ENCODE measurements at places on chromosomes 1 and 21.

- no peak for DNase-seq
Measured at GRCh38 chr1:11054666-11055065, 5.2 kb downstream of the SRM start.

DNA sequence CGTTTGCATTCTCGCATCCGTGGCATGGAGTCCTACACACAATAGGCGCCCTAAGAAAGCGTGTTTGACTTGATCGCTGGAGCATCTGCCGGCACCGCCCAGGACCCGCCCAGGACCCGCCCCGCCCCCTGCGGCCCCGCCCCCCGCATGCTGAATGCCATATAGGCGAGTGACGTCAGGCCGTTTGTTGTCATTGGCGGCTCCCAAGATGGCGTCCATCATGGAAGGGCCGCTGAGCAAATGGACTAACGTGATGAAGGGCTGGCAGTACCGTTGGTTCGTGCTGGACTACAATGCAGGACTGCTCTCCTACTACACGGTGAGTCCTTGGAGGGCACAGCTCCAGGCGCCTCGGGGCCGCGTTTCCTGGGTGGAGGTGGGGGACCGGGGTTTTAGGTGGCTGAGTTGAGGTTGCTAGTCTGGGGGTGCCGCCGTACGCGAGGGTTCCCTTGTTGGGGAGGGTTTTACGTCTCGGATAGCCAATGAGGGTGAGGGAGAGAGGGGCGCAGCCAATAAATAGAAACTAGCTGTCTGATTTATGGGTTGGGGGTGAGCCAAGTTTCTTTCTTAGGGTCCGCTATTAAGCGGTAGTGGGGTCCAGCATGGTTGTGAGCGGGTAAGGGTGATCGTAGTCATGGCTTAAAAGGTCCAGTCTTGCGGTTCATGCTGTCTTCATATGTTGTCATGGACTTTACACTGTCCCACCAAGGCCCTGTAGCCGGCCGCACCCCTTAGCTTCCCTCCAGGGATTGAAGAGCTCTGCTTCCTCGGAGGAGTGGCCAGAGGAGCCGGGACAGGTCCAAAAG, at the start of gene OSBPL9:
OSBPL9 (plus strand) TSS at position 190 of the 806 bp plus-strand sequence; CDS start at position 209, 19 bp downstream.
- DNase-seq = peak; percentile 84

DNA sequence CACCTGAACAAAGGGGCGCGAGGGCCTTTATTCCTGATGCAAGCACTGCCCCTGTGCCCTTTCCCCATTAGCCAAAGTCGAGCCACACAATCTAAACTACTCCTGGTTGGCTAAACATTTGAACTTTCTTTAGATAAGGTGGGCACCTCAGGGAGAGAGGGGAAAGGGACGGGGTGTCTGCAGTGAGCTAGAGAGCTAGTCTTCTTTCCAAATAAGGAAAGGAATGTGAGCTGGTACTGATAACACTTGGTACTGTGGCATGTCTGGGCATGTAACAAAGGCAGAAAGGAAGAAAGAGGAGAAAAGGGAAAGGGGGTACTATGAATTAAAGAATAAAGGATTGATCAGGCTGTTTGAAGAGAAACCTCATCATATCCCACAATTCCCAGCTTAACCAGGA, 62.8 kb downstream of the OVGP1 start:
- no peak for DNase-seq

- no peak for DNase-seq
Measured at GRCh38 chr1:153587314-153587713, 21.7 kb upstream of the S100A2 start.

- no peak for DNase-seq
Measured at GRCh38 chr1:209648931-209649776, 3.1 kb downstream of the LAMB3 start.

GRCh38 chr1:173364827-173365226, 112.3 kb upstream of the PRDX6 start:
- no peak for DNase-seq

DNA sequence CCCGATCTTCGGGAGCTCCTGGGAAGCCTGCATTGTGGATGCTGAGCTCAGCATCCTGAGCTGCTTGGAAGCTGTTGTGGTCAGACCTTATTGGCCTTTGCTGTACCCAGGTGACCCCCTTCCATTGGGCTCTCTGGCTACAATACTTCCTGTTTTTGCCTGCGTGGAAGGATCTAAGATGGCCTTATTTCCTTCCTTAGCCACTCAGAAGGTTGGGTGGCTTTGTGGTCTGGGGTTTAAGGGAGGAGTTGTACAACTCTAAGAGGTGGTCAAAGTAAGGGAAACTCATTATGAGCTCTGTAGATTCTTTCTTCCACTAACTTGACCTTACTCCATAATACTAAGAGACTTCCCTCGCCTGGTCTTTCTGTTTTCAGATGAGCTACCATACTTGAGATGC, 17.7 kb downstream of the PFKFB2 start:
- DNase-seq = no peak

DNA sequence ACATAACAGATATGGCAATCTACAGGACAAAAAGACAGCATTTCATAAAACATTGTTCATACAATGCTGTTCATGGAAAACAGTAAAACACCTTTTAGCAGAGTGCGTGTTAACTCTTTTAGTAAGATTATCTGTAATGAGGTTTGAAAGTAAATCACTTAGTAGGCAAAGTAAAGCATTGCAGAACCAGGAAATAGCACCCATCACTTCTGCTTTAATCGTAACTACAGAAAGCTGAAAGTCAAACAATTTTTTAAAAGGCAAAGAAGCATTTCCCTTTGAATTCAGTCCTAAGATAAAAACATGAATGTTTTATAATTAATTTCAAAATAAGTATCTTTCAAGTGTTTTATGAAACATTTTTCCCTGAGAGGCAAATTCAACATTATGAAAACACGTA, 63.3 kb upstream of the RNF11 start:
- DNase-seq = no peak

DNA sequence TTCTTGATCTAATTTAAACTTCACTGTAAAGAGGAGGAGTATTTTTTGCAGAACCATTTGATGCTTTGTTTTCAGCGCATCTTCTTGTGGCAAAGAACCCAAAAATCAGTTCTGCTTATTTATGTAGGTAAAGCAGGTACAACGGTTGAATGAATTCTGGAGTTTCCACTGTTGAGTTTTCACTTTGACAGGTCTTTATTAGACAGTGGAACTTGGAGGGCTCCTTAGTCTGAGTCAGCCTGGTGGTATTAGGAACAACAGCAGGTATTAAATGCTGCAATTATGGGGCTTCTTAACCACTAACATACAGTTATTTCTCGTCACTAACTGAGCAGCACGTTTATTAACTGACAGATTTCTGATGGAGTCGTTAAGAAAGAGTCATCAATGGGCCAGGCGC, 1.2 kb downstream of the LRIG2 start:
- no peak for DNase-seq

DNA sequence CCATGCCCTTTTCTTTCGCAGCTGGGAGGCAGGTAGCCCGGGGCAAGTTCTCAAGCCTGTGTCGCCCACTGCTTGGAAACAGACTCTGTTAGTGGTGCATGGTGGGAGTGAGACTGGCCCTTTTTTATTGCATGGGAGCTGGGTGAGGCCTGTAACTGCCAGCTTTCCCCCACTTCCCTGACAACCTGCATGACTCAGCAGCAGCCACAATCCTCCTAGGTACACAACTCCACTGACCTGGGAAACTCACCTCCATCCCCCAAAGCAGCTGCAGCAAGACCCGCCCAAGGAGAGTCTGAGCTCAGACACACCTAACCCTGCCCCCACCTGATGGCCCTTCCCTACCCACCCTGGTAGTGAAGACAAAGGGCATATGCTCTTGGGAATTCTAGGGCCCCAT, 25.8 kb downstream of the PIGP start:
- no peak for DNase-seq

DNA sequence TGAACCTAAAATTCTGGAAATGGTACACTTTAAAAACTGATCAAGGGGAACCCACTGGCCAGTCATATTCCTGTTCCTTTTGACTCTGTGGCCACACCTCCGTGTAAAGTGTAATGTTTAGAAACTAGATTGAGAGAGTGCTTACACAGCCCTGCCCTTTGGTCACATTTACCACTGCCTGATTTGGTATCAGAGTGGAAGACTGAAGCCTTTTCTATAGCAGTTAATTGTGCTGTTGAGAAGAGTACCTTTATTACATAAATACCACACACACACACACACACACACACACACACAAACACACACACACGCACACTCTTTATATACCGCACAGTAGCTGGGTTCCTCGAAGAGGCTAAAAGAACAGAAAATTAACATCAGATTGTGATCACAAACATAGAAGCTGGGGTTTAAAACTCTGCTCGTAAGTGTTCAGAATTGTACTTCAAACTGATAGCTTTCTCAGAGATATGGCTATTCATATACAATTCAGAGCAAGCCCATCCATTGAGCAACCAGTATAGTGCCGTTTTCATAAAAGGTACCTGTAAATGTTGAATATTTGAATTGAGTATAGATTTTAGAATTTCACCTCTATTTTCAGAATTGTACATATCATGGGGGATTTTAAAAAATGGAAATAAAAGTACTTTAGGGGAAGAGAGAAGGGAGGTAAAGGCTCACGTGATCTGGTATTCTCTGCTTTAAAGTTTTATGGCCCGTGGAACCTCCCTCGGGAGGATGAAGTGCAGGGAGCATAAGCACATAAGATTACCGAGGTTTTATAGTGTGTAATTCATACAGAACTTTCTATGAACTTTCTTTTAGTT, 37.5 kb downstream of the CAMTA1 start:
- no peak for DNase-seq

GRCh38 chr21:32494934-32495709, 82.6 kb downstream of the EVA1C start:
- DNase-seq = no peak

DNA sequence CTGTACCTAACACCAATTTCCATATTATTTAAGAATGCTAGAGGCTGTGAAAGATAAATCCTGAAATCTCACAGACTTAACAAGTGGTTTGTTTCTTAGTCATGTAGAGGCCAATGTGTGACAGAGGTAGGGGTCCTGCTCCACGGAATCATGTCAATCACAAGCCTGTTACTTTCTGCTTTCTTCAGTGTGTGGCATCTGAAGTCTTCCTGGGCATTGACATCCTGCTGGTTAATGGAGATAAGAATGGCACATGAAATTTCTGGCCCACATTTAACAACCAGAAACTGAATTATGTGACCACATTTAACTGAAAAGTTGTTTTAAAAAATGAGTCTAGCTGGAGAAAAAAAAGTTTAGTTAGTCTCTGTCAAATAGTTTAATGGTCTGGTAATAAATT, 68.3 kb upstream of the PLA2G4A start:
- DNase-seq = no peak

GRCh38 chr1:169005776-169006175, 100.7 kb upstream of the ATP1B1 start:
- no peak for DNase-seq

DNA sequence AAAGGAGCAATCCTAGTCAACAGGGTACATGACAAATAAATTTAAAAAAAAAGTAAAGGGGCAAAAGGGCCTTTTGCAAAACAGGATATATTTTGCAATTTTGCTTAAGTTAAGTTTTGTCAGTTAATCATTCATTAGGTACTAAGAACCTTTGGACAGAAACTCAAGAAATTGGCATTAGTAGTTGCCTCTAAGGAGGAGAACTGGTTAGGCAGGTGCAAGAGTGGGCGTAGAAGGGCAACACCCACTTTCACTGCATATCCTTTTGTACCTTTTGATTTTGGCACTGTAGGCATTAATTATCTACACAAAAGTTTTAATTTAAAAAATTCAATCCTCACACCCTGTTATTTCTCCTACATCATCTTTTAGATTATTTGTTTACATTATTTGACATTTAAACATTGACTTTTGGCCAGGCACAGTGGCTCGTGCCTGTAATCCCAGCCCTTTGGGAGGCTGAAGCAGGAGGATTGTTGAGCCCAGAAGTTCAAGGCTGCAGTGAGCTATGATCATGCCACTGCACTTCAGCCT, 4.3 kb downstream of the DDAH1 start:
- DNase-seq = no peak

GRCh38 chr1:18599704-18600103, 30.9 kb upstream of the PAX7 start:
- DNase-seq = no peak

- no peak for DNase-seq
Measured at GRCh38 chr1:29703596-29704370, 467.5 kb downstream of the PTPRU start.

- no peak for DNase-seq
Measured at GRCh38 chr21:44813727-44814126, 4.1 kb downstream of the SUMO3 start.

DNA sequence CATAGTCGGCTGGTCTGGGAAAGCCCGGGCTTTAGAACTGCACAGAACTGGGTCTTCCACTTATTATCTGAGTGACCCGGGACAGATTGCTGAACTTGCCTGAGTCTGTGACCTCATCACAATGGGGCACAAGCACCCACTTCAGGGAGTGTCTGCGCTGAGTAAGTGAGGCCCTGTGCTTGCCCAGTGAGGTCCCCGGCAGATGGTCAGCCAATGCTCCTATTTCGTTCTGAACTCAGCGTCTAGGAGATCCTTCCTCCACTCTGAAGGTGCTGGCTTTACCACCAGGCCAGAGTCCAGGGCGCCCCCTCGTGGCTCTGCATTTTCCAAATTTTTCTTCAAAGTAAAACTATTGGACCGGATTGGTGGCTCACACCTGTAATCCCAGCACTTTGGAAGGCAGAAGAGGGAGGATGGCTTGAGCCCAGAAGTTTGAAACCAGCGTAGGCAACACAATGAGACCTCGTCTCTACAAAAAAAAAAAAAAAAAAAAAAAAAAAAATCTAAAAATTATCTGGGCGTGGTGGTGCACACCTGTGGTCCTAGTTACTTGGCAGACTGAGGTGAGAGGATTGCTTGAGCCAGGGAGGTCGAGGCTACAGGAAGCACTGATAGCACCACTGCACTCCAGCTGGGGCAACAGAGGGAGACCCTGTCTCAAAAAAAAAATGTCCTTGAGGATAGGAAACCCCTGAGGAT, 61.7 kb downstream of the FCRL5 start:
- no peak for DNase-seq

DNA sequence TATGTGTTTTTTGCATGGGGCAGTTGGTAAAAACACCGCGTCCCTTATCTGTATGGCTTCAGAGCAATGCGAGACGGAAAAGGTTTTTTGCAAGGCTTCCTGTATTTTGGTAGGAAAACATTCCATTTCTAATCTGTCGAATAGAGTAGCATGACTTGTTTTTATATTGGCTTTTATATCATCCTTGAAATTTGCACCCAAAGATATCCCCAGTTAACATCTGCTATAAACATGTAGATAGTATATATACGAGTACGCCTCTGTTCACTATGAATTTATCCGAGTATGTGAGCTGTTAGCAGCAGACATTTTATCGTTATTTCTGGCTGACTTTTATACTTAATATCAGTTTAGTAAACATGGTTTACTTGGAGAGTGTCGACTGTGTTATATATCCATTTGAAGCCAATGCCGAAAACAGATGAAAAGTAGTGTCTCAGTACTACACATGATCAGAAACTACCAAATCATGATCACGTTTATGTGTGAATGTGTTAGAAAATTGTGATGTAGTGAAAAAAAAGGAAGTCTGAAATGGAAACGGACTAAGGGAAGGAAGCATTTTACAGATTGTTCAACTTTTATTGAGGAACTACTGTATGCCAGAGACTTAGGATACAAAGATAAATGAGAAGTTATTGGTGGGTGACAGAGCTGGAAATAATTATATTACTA, 1.0 kb downstream of the LEPR start:
- DNase-seq = no peak

Measured in amygdala (tissue), 56 donors.